ENCODE measurements at places on chromosomes 12 and 14.

DNA sequence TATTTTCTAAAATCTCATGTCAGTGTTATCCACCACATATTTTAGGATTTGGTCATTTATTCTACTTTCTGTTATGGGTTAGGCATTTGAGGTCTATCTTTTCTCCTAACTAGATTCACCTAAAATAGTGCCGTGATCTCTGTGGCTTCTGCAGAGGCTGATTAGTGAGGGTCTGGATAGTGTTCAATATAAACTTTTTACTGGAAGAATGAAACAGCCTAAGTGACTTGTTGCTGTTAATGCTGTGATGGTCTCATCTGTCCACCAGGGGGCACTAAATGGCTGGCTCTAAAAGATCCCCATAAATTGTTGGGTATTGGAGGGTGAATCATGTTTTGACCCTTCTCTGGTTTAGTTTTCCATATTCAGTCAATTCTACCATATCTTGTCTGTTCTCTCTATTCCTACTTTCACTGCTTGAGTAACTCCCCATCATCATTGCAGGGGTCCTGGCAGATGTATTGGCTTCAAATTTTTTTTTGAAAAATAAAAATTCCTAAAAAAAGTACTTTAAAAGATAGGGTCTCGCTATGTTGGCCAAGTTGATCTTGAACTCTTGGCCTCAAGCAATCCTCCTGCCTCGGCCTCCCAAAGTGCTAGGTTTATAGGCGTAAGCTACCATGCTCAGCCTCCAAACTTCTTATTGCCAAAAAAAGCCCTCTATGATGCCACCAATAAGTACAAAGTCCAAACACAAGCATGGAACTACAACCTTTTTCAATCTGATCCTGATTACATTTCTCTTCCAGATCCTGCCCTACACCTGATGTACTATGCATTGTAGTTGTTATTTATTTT, 6.9 kb downstream of the PABPN1 start:
- DNase-seq, result peak; percentile 74

GRCh38 chr14:99231161-99231849, 40.7 kb downstream of the BCL11B start:
- no peak for DNase-seq

- DNase-seq, result peak; percentile 26
These were observed 92.7 kb downstream of the DIP2B start for GRCh38 chr12:50597200-50598195.

DNA sequence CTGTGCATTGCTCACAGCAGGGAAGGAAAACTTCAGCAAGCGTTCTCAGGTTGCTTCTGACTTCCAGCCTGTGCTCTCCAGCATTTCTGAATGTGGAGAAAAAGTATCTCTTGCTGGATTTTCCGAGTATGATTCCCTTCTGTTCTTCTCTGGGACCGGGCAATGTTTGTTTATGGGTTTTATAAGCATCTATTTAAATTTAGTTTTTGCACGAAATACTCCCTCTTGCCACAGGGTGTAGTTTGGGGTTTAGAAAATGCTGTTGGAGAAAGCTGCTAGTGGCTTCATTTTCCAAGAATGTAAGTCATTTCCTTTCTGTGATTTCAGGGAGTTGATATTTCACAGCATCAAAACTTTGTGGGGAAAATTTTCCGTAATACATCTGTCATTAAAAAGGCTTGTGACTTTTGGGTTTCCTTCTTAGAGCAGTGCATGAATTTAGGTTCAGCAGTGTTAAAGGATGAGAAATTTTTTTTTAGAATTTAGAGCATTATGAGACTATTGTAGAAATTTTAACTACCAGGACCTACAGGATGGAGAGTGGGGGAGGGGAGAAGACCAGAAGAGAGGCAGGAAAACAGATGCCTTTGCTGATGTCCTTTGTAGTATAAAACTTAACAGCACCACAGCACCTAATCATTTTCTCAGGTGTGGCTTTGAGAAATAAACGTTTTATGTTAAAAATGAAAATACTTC, 1.5 kb downstream of the FRMD6 start:
- DNase-seq, result peak; percentile 4

DNA sequence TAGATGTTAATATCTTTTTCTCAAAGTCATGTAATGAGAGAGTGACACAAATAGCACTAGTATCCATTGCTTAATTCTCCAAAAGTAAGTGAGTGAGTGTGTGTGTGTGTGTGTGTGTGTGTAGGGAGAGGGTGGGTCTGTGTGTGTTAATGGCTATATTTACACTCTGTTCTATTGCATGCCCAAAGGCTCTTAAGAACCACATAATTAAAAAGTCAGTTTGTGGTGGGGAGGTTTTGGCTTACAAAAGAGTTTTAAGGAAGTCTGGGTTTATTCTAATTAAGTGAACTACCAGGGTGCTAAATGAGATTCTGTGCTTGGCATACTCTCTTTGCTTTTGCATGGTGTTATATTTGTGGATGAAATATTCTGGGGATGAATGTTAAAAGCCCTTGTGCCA, 1897.6 kb upstream of the FLRT2 start:
- DNase-seq, result no peak

DNA sequence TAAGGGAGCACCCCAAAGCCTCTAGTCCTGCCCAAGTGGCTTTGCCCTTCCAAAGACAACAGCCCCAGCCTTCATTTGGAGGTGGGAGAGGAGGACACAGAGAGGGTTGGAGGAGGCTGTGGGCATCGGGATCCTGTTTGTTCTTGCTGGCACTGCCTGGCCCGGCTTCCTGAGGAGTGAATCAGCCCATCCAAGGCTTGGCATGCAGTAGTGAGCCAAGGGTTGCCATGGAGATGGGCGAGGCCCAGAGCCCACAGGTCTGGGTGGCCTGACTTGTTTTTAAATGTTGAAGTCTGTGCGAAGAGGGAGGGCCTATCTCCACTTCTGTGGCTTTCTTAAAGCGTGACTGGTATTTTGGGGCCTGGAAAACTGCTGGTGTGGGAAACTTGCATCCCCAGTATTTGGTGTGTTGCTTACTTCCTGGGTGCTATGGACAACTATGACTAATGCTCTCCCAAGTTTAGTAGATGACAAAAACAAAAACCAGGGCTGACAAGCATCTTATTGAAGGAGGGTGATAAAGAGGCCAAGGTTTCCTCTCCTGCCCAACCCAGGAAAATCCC, 15.8 kb downstream of the CD9 start:
- DNase-seq, result no peak

DNA sequence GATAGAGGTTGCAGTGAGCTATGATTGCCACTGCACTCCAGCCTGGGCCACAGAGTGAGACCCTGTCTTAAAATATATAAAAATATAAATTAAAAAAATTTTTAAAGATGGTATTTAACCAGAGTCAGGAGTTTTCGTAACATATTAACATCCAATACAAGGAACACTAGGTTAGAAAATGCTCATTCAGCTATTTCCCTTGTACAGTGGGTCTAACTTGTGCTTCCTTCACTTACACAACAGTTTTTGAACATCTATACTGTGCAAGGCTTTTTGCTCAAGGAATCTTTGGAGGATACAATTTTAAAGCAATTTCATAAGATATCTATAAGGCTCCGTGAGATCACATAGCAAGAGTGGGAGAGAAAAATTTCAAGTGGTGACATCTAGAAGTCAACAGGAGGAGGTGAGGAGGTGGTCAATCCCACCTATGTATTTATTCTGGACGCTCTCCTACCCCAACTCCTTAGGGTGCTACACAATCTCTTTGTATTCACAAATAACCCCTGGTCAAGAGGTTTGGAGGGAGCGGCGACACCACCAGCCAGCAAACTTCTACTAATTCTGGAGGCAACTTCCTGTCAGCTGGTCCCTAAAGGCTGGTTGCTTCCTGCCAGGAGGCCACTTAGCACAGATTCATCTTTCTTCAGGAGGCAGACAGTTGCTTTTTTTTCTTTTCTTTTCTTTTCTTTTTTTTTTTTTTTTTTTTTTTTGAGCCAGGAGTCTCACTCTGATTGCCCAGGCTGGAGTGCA, 22.2 kb downstream of the DUSP16 start:
- DNase-seq, result no peak

- DNase-seq, result peak; percentile 72
These were observed 12.3 kb downstream of the CCDC88C start for GRCh38 chr14:91405241-91405721.

DNA sequence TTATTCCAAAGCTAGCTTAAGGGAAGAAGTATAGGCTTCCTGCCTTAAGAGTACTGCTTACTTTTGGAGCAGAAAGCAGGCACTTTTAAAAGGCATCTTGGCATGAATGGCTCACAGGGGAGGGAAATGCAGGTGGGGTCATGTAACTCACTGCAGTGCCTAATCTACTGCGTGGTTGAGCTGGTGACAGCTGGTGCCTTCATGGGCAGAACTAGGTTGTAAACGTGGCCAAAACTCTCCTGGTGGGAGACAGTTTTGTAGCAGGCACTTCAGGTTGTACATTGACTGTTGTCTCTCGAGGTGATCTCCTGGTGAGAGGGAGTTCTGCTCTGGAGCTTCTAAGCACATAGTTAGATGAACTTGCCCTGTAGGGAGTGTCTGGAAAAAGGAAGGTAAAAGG, 962.5 kb downstream of the DIO2 start:
- DNase-seq, result no peak

- no peak for DNase-seq
These were observed 430.0 kb downstream of the ZFP36L1 start for GRCh38 chr14:68362846-68363245.

GRCh38 chr14:42429401-42429800, 822.7 kb downstream of the LRFN5 start:
- no peak for DNase-seq

- DNase-seq, result no peak
These were observed 115.2 kb downstream of the LGMN start for GRCh38 chr14:92633274-92633616.

- no peak for DNase-seq
These were observed 55.5 kb upstream of the DAAM1 start for GRCh38 chr14:59132796-59133494.

- no peak for DNase-seq
These were observed 18.5 kb upstream of the EML1 start for GRCh38 chr14:99774556-99775307.

DNA sequence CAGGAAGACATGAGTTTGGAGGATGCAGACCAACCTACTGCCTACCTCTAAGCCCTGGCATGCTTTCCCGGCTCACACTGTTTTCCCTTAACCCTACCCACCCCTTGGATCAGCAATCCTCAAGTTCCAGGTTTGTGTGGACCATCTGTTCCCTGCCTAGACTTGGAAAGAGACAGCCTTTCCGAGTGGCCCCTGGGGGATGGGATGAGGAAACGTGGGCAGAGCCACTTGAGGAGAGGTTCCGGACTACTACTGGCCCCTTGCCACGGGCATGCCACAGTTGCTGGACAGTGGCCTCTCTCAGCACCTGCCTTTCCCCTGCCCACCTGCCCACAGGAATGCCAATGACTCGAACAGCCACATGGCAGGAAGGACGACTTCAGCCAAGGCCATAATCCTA, 135.9 kb downstream of the SLC15A4 start:
- DNase-seq, result no peak

DNA sequence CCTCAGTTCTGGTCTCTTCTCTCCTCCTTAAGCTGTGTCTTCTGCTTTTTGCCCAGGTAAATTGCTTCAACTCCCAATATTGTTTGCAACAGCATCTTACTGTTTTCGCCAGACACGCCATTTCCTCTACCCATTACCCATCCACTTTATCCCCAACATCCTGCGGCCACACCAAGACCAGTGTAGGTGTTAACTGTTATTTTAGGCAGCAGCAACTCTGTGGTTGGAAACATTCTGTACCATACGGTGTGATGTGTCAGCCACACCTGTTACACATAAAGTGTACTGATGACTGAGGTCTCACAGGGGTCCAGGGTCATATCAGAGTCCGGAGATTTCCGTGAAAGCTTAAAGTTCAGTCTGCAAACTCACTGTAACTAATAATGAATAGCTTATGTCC, 21.8 kb upstream of the KLRD1 start:
- DNase-seq, result peak; percentile 45

DNA sequence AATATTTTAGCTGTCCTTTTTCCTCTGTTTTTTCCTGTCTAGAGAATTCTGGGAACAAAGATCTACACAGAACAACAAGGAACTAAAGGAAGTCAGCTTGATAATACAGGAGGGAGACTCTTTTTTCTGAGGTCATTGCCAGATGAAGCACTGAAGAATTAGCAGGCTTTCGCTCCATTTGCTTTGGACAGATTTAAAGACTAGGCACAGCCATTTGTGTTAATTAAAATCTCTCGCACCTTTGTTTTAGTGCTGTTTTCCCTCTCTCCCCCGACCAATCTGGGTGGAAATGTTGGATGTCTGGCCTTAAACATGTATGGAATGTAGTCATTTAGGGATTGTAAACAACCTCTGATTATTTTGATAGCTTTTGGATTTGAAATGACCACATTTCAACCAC, 9.6 kb upstream of the GPHN start:
- DNase-seq, result no peak

DNA sequence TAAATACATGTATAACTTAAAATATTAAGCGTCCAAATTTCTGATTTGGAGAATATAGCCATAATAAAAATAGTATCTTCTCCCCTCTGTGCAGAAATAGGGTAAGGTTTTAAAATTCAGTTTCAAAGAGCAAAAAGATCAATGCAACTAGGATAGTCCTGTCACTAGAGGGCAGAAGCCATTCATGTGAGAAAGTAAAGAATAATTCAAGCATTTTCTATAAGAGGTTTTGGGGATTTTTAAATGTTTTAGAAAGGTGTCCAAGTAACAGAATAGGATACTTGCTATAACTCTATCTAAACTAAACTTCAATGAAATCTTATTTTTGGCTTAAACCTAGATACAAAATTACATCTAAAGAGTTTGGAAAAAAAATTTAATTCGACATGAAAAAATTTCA, 50.3 kb downstream of the ADAMTS20 start:
- no peak for DNase-seq

GRCh38 chr12:47111392-47111778, 31.6 kb upstream of the AMIGO2 start:
- DNase-seq, result peak; percentile 31

Data from CD4-positive, alpha-beta T cell treated with Interleukin-21 for 1 hour (primary cell).